ENCODE measurements at places on chromosomes 6 and 20.

GRCh38 chr6:28655164-28655563 is 129.5 kb downstream of the GPX5 start:
- no peak for DNase-seq

DNA sequence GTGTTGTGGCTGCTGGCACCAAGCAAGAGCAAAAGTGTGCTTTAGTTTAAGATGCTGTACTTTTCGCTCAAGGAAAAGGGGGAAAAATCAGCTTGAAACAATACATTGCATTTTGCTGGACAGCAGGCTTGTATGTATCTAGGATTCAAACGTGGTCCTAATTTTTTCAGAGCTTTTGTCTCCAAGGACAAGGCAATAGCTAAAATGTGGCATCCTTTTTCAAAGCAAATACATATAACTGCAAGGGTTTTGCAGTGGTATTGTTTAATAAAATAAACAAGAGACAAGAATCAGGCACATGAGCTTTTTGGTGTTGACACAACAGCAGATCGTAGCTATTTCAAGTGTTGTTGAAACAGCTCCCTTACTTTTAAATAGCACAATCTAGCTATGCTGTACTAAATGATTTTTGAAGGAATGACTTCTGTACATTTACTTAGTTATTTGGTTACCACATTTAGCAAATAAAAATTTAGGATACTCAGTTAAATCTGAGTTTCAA is 137.0 kb upstream of the HEY2 start:
- DNase-seq, result no peak

- DNase-seq, result no peak
Observed at GRCh38 chr6:168615837-168616236, 174.9 kb downstream of the SMOC2 start.

GRCh38 chr20:24432046-24432442 is 37.4 kb upstream of the SYNDIG1 start:
- DNase-seq, result no peak

GRCh38 chr6:139126255-139126654 is 8.6 kb upstream of the HECA start:
- DNase-seq, result no peak

DNA sequence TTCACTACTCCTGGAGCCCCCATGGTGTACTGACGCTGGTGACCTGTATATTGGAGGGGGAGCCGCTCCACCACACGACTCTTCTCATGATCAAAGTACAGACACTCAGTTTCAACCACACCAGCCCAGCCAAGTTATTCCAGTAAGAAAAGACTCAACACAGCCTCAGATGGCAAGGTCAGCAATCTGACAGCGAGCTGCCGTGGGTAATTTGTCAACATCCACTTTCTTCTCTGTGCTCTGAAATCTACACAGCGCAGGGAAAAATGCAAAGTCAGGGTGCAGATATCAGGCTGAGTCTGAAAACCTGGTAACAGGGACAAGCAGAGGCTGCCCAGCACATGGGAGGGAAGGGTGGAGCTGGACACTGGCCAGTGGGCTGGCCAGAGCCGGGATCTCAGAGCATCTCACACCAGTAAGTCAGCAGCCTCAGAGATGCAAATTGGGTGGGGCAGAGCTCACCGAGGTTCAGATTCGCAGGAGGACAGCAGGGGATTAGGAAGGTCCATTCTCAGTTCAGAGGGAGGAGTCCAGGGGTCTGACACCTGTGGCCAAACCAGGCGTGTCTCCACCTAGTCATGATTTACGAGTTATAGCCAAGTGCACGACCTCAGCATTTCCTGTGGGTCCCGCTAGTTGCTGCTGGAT is 44.5 kb upstream of the RPS6KA2 start:
- DNase-seq, result no peak

DNA sequence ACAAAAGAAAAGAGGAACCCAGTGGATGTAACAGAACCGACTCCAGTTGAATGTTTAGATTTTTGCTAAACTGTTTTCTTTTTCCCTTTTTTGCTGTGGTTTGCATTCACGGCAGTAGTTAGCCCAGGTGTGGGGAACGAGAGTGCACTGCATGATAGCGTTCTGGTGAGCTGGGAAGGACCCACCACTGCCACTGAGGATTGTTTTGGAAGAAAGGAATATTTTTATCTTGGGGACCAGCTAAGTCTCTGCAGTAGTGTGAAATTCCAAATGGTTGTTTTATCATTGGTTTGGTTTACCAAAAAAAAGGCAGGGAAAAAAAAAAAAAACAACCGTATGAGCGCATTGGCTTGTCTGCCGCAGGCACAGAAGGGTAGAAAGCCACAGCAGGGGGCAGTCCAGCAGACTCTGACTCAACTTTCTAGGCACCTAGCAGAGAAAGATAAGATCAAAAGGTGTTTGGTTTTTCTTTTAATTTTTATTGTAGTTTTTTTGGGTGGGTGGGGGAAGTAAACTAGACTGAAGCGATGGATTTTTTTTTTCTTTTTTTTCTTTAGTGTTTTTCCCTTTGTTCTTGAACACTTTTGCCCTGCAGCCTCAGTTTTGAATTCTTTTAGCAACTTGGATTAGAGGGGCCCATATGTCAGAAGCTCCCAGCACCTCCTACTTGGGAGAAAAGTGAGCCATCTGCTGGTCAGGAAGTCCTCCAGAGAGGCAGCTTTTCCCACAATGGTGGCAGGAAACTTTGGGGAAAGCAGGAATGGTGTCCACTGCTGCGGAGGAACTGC is 13.5 kb upstream of the RAB5IF start:
- DNase-seq, result no peak

- no peak for DNase-seq
Observed at GRCh38 chr6:105739764-105740163, 336.9 kb upstream of the PREP start.

GRCh38 chr6:148971031-148971927 is 224.4 kb downstream of the UST start:
- DNase-seq, result no peak

DNA sequence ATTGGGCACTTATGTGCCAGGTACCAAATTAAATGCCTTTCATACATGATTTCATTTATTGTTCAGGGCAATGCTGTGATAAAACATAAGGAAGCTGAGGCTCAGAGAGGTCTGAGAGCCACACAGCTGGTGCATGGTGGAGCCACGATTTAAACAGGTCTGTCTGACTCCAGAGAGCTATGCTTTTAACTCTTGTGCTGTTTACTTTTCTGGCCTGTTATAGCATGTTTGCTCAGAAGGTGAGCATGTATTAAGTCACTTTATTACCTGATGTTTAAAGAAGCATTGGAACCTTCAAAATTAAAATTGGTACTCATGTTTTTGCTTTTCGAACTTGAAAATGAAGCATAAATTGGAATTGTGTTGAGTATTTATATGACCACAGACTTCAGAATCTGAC is 26.8 kb downstream of the MCM8 start:
- no peak for DNase-seq

DNA sequence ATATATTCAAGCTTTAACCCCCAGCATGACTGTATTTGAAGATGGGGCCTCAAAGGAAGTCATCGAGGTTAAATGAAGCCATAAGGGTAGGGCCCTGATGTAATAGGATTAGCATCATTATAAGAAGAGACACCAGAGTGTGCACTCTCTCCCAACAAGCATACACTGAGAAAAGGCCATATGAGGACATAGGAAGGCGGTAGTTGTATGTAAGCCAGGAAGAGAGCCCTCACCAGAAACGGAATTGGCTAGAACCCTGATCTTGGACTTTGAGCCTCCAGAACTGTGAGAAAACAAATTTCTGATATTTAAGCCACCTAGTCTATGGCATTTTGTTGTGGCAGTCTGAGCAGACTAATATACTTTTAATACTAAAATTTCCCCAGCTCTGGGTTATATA is 150.1 kb upstream of the STXBP5 start:
- DNase-seq, result no peak

GRCh38 chr6:84805145-84805544 is 40.7 kb upstream of the TBX18 start:
- no peak for DNase-seq

GRCh38 chr6:73566954-73567591 is 46.2 kb upstream of the EEF1A1 start:
- no peak for DNase-seq

- peak; percentile 55 for DNase-seq
Observed at GRCh38 chr6:170294813-170295509, 4.1 kb upstream of the DLL1 start.

GRCh38 chr6:75446241-75446880 is 47.2 kb downstream of the FILIP1 start:
- no peak for DNase-seq

- no peak for DNase-seq
Observed at GRCh38 chr20:53405139-53405538, 188.5 kb downstream of the ZNF217 start.

GRCh38 chr6:89826029-89826528 is 3.6 kb upstream of the CASP8AP2 start:
- DNase-seq, result no peak

- no peak for DNase-seq
Observed at GRCh38 chr6:170100046-170100445, 190.8 kb downstream of the DLL1 start.

DNA sequence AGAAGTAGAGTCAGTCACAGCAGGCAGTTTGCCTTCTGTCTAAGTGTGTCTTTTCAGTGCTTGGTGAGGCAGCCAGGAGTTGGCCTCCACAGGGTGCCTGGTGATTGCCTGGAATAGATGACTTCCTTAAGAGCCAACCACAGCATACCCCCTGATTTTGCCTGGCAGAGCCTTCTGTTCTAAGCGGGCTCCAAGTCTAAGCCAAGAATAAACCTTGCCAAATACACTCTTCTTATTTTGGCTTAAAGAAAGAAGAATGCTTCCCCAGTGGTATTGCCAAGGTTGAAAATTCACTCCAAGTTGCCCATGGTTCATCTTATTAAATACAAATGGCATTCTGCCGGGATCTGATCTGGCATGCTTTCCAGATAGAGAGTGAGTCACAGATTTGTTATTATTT is 1424.8 kb upstream of the EYS start:
- DNase-seq, result no peak

DNA sequence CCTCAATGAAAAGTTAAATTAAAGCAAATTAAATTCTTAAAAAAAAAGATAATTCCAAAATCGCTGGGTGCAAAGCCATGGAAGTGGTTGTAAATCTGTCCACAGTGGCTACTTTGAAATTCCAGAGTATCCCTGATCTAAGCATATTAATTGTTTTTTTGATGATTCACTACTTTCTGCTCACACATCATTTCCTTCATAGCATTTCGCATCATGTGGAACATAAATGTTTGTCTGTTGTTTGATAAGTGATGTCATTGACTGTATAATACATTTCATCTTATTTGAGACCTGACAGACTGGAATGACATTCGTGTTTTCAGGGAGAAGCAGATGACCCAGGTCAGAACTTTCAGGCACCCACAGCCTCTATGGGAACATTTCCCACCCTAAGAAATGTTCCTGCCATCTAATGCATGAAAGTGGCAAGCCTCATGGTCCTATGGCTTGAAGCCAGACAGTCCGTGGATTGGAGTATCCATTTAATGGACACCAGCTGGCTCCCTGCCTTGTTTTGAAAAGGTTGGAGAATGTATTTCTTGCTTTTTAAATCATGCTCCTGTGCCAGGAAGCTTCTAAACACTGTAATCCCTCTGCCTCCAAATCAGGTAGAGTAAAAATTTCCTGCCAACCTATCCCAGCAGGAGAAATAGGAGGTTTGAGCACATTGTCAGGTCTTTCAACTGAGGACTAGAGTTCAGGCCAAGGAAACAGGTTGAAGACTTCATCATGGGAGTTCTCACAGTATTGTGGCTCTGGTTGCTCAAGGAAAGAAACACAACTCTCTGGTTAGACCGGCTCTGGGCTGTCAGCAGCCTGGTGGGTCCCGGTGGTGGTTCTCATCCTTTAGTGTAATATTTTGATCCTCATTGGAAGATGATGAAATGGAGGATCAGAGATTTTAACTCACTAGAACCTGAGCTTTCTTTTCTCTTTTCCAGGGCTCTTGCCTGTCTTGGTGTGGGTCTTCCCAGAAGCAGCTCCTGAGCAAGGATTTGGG is 157.9 kb downstream of the SLC24A3 start:
- no peak for DNase-seq

DNA sequence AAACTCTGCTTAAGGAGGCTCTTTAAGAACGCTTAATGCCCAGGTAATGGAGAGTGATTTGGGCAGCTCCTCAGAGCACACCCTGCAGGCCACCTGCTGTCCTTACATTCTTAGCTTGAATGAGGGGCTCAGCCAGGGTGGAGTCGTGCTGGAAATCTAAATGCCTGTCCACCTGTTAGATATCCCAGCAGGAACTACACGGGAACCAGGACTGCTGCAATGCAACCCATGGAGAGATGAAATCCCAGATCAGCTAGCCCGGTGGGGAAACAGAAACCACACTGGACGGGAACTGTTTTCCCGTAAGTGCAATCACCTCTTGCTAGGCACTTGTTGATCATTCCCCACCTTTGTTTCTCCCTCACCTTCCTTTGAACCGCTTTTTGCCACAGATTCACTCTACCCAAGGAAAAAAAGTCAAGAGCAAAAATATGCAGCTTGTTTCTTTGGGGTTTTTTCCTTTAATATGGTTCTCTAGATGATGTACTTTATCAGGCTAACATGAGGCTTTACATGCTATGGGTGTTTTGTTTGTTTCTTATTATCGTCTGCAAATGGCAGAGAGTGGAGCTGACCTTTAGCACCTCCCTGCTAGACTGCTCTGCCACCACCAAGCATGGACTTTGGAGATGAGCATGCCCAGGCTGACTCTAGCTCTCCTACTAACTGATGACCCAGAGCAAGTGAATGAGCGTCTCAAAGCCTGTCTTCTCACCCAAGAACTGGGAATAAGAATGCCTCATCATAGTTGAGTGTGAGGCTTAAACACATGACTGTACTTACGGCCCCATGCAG is 125.9 kb upstream of the TNFAIP3 start:
- no peak for DNase-seq

Measured in activated CD8-positive, alpha-beta memory T cell treated with anti-CD3 and anti-CD28 coated beads for 24 hours (primary cell).